Mesangial cell (primary cell): ENCODE measurements at places on chromosomes 4 and X. TPM values are rescaled to one million over a fixed set of nuclear protein-coding genes. Genes with fewer than 3 reads are reported as not detected.

The ZNF827 gene
- 21.3 and 34.0 TPM in 2 replicates for total RNA-seq

The COL25A1 gene
- 1.5 and 7.8 TPM in 2 replicates for total RNA-seq

The TEX13B gene
- total RNA-seq, result not detected in 2 replicates

The HEPH gene
- 1.8 and 6.1 TPM in 2 replicates for total RNA-seq

The HTR2C gene
- not detected in 2 replicates for total RNA-seq

The PPARGC1A gene
- 0.33 and 4.2 TPM in 2 replicates for total RNA-seq

The CXCL6 gene
- total RNA-seq, result 6.2 and 6.7 TPM in 2 replicates

The SSX2 gene
- total RNA-seq, result not detected in 2 replicates

The GABRE gene
- total RNA-seq, result 0.65 and 3.2 TPM in 2 replicates

The HSD17B11 gene
- 11.7 and 15.7 TPM in 2 replicates for total RNA-seq

The SSX4B gene
- total RNA-seq, result not detected in 2 replicates

The CNKSR2 gene
- 1.3 and 2.3 TPM in 2 replicates for total RNA-seq

The FAM241A gene
- 0.38 and 0.81 TPM in 2 replicates for total RNA-seq

The LIMCH1 gene
- total RNA-seq, result 0.81 and 9.1 TPM in 2 replicates

The MAGEA1 gene
- not detected in 2 replicates for total RNA-seq

The MAGEB2 gene
- total RNA-seq, result not detected in 2 replicates

The CORIN gene
- 0.13 and 0.49 TPM in 2 replicates for total RNA-seq

The UGT8 gene
- 7.2 and 9.9 TPM in 2 replicates for total RNA-seq

The TKTL2 gene
- total RNA-seq, result not detected in 2 replicates

The SSX1 gene
- not detected in 2 replicates for total RNA-seq

The BLOC1S4 gene
- 20.9 and 23.5 TPM in 2 replicates for total RNA-seq

The TIGD4 gene
- under 0.01 TPM in 1 of 2 replicates, not detected in the other for total RNA-seq

The MAGEA9B gene
- not detected in 2 replicates for total RNA-seq

The NSG1 gene
- 0.65 and 1.5 TPM in 2 replicates for total RNA-seq

The TNMD gene
- total RNA-seq, result not detected in 2 replicates

The TASL gene
- not detected in 2 replicates for total RNA-seq

The DGAT2L6 gene
- not detected in 2 replicates for total RNA-seq

The SLC2A9 gene
- 0.81 and 2.8 TPM in 2 replicates for total RNA-seq
